D341Med (cell line): ENCODE measurements at places on chromosomes 5 and 9.

DNA sequence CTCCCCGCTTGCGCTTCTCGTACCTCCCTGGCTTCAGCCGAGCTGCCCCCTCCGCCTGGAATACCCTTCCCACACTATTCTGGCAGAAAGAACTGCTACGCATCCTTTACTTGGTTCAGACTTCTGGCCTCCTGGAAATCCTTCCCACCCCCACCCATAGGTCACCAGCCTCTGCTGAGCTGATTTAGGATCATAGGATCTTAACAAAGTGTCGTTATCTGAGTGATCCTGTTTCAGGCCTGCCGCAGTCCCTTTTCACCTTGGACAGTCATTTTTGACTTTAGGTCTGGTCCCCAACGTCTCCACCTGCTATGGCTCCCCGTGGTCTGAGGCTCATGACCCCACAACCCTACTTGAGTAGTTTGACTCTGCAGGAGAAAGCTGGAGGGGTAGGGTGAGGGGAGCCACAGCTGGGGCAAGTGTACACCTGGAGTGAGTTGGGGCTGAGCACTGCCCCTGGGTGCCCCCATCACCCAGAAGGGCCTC is 27.3 kb downstream of the EGR1 start:
- no peak for DNase-seq

DNA sequence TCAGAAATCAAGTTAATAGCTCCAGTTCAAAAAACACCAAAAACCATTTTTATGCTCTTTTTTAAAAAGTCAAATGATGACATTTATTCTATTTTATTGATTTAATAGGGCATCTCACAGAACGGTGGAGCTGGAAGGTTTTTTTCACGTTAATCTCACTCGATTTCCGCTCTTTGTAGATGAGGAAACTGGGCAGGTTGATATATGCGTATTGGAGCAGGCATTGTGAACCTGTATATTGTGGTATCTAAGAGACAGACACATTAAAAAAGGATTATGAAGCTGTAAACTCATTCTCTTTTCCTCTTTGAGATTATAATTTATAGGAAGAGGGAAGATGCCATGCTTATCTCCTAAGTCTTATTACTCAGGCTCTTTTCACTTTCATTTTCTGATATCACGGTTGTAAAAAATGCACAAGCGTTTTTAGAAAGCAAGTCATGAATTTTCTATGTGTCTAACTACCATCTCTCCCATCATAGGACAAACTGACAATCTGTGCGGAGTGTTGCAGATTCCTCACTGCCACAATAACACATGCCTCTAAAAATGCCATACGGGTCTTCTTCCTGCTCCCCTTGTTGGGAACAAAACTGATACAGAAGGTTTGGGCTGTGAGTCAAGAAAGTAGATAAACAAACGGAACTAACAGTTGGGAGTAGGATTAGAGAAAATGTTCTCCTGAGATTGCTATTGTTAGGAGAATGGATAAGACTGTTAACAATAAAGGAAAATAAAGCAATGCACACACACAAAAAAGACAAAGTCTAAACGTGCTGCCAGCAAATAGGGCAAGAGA is 1997.7 kb downstream of the MAT2B start:
- peak; percentile 13 for DNase-seq

DNA sequence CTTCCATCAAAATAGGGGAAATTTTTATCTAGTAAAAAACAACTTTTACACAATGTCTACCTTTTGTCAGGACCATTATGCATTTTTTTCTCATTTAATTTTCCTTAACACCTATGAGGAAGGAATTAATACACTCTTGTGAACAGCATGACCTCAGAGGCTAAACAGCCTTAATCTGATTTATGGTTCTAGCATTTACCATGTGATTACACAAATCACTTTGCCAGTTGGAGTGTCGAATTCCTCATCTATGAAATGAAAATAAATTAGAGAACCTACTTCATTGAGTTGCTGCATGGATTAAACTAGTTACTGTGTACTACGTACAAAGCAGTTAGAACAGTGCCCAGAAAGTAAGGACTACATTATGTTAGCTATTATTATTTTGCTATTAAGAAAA is 187.7 kb upstream of the MPDZ start:
- peak; percentile 41 for DNase-seq

GRCh38 chr5:90557391-90557790 is 1.2 kb upstream of the ADGRV1 start:
- no peak for DNase-seq

DNA sequence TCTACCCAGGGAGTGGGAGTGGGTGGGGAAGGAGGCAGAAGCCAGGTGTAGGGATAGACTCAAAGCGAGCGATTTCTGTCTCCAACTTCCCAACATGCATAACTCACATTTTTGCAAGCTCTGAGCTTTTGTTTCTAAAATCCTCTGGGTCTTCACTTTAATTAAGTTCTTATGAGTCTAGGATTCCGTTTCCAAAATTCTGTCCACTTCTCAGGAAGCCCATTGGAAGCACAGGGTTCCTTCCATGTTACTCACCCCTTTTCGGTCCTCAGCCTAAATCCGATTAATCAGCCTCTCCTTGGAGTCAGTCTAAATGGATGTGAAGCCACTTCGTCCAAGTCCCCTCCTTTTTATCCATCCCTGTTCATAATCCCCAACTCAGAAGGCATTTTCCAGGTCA is 1.4 kb downstream of the GPX3 start:
- no peak for DNase-seq
